Astrocyte (in vitro differentiated cells and primary cell): ENCODE measurements at places on chromosomes 11 and 22. TPM values are rescaled to one million over a fixed set of nuclear protein-coding genes. Genes with fewer than 3 reads are reported as not detected.

PHLDA2 gene
- total RNA-seq = 78.8 and 80.8 TPM in 2 replicates

SPDYC gene
- not detected in 2 replicates for total RNA-seq

NRGN gene
- 1.5 and 1.7 TPM in 2 replicates for total RNA-seq

APOBEC3F gene
- total RNA-seq = 10.4 and 11.0 TPM in 2 replicates

APOC3 gene
- total RNA-seq = not detected in 2 replicates

SCGB1A1 gene
- not detected in 2 replicates for total RNA-seq

DNA sequence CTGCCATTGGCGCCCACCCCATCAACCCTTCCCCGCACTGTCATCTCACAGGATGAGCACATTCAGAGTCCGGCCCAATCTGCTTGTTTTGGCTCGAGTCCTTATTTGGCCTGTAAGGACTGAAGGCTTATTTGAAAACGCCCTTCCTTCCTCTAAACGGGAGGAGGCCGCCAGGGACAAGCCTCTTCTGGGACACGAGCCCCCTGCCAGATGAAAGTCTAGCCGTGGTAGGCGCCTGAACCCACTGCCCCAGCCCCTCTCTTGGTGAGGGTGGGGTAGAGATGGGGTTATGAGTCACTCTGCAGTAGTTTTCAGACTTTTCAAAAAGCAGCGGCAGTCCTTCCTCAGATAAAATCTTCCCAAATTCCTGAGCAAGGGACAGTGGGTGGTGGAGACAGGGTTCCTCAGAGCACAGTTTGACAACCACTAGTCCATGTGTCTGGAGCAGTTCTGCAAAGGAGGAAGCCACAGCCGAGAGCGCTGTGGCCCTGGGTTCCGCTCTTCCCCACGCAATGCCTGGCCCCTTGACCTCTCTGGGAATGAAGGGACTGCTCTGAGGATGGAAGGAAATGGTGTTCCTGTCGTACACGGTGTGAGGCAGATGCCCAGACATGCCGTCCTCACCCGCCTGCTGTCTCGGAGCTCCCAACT lies 57.0 kb downstream of the MYH9 start:
- DNase-seq = peak; percentile 64

- no peak for DNase-seq
Observed at GRCh38 chr22:22111983-22112382, 129.4 kb upstream of the TOP3B start.

DNA sequence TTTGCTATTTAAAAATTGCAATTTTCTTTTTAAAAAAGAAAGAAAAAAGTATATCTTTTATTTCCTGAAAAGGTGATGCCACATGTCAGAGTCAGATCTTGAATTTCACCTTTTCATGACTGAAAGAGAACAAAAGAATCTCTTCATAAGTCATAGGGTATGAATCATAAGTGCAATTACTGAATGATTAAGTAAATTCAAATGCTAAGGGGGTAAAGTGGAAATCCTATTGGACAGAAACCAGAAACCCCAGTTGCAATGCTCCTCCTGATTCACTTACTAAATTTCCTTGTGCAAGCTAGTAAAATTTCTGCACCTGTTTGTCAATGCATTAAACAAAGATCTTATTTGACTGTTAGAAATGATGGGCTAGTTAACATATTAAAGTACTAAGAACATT lies 8.2 kb upstream of the PRRG4 start:
- peak; percentile 56 for DNase-seq

- DNase-seq = peak; percentile 59
Observed at GRCh38 chr11:29159552-29160465, 857.0 kb downstream of the KCNA4 start.

DNA sequence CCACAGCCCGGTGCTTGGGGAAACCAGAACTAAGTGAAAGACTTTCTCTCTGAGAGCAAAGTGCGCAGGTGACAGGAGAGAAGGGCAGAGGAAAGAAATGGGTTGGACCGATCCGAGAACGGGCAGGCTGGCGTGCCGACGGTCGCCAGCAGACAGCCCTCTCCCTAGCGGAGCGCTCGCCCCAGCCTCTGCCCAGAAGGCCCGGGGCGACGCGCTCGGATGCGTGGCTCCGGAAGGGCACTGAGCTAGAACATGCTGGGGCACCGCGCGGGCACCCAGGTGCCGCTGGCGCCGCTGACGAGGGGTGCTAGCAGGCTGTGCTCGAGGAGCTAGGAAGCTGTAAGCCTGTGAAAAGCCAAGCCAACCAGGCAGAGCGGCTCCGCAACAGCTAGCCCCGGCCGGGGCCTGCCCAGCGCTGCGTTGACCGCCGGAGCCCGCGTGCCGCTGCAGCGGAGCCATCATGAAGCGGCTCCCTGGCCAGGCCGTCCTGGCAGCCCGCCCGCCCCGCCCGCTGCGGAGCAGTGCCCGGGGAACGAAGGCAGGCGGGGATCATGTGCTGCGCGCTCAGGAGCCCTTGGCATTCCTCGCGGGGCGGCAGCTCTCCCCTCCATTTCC lies 22.1 kb upstream of the RRAS2 start:
- DNase-seq = peak; percentile 35

DNA sequence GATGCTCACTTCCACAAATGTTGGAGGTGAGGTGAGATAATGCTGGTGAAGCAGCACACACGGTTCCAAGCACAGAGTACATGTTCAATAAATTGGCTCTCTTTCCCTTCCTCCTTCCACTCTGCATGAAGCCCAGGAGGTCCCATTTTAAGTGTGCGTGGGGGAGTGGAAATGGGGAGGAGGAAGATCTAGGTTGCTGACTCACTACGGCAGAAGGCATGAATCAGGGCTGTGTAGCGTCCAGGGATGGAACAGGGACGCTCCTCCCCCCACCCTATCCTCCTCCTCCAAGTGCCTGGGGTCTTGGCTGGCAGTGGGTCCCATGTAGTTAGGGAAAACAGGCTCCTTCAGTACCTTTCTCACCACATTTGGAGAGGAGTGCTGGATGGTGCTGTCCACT lies 44.2 kb downstream of the TRIM66 start:
- DNase-seq = peak; percentile 47

DNA sequence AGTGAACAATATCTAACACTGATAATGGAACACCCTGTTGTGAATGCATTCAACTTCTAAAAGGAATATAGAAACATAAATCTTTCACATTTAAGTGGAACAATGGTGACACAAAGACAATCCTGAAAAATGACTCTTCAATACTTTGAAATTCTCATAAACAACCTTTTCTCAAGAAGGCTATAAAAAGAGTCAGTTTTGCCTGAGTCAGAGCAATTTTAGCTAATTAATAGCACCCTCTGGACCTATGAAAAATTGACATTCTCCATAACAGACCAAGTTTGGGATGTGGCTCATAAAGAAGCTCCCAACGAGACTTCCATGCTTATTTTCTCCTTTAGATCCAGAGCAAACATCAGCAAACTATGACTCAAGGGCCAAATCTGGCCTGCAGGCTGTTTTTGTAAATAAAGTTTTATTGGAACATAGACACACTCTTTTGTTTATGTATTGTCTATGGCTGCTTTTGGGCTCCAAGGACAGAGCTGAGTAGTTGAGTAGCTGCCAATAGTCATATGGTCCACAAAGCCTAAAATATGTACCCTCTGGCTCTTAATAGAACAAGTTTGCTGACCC lies 108.0 kb downstream of the MAML2 start:
- DNase-seq = no peak

DNA sequence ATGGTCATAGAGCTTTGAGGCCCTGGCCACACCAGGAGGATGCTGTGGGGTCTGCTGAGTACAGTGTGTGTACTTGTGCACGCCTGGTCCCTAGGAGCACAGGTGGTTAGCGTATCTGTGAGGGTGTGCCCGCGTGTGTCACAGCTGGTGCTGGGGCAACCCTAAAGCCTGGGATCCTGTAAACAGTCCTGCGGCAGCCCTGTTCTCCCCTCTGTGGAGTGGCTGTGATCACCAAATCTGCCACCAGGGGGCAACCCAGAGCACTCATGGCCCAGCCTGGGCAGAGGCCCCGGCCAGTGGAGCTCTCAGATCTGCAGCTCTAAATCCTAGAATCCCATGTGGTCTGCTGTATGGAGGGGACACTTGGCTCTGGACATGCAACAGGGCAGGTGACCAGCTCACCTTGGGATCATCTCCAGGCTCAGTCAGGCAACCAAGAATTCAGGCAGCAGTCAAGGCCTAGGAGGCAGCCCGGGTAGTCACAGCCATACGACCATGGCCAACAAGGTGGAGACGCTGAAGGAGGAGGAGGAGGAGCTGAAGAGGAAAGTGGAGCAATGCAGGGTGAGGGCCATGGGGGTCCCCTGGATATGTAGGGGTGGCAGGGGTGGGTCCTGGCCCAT lies 3.9 kb downstream of the SH3BP1 start:
- no peak for DNase-seq

- peak; percentile 88 for DNase-seq
Observed at GRCh38 chr11:122505304-122506006, 150.1 kb upstream of the UBASH3B start.

GRCh38 chr11:46465683-46466082 lies 74.1 kb upstream of the CHRM4 start:
- DNase-seq = no peak

DNA sequence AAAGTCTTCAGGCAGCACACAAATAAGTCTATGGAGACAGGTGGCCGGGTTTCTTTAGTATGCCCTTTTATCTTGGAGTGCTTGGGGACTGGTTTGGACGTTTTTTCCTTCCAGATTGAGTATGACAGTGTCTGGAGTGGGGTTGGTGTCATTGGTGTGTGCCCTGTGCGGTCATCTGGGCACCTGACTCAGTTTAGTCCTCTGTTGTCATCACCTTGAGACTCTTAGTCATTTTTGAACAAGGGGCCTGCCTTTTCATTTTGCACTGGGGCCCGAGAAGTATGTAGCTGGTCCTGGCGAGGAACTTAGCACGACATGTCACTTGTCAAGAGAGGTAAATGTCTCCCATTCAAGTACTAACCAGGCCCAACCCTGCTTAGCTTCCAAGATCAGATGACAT lies 27.2 kb upstream of the MYO18B start:
- DNase-seq = no peak

DNA sequence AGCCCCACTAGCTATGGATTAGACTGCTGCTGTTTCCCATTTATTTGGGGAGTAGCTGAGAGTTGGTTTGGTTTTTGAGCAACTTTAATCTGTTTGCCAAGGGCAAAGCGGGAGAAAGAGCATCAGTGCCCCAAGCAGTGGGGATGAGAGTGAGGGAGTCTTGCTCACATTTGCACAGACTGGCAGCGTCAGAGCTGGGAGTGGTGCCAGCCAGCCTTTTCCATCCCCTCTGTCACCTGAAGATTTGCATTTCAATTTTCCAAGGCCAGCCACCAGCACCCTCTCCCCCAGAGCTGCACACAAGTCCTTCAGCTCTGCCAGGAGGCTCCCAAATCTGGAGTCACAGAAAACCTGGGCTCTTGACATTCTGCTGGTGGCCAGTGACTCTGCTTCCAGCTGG lies 21.0 kb upstream of the UVRAG start:
- no peak for DNase-seq

GRCh38 chr11:124793466-124794278 lies 6.5 kb downstream of the MSANTD2 start:
- DNase-seq = peak; percentile 18

- DNase-seq = no peak
Observed at GRCh38 chr11:121864660-121865059, 251.4 kb downstream of the BLID start.
